Activated T-helper 2 cell treated with anti-CD3 and anti-CD28 coated beads, Interferon-gamma antibody, Interleukin-2, Interleukin-4, amounts not matched to agents 10 μg/mL and 5 μg/mL and 100 μg/mL, durations not matched to agents 14 hours and 24 hours and 36 hours (primary cell): ENCODE measurements at places on chromosomes 4 and X. TPM values are rescaled to one million over a fixed set of nuclear protein-coding genes. Genes with fewer than 3 reads are reported as not detected.

DNA sequence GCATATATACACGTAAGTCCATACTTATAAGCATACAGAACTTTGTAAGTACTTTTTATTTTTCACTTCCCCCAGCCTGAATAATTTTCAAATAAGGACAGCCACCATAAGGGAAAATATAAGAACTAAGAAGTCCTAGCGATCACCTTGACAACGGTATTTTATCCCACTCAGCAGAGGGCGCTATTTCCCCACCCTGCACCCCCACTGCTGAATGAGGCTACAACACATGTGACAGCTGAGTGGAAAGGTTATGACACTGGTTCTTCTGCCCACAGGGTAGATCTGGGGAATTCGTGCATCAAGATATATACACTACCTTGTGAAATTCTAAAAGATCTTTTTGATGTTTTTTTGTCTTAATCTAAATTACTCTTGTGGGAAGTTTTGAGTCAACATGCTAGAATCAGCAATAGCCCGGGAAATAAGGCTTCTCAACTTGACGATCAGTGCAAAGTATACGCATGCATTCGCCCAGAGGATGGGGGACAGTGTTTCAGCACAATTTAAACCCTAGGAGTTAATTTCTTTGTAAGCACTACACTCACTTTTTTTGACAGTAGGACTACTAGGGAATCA lies 151.5 kb downstream of the CORIN start:
- no peaks in the 10 kb centered on the region for H3K36me3 ChIP-seq
- H3K27ac ChIP-seq = no peak overlapping the region
- peak; percentile 32 for DNase-seq
- no peak overlapping the region for H3K4me3 ChIP-seq

DNA sequence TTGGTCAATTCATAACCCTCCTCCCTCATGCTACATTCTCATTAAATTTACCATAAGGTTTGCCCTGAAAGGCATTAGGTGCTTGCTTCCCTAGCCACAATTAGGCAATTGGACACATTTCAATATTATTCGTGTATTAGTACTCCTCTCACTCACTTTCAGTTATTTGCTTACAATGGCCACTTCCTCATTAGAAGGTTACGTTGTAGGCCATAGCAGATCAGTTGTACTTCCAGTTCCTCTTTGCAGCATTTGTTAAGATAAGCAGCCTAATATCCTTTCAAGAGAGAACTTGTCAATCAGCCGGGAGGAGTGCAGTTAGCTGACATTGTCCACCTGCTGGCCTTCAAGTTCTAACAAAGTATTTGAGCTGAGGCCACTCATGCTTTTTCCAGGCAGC lies 1017.2 kb downstream of the PCDH7 start:
- DNase-seq = no peak
- no peaks in the 10 kb centered on the region for H3K4me1 ChIP-seq
- no peak overlapping the region for H3K4me3 ChIP-seq
- H3K36me3 ChIP-seq = no peaks in the 10 kb centered on the region
- no peak overlapping the region for H3K27ac ChIP-seq

GRCh38 chrX:55143621-55144020 lies 54.8 kb downstream of the PAGE2 start:
- no peak overlapping the region for H3K27ac ChIP-seq
- H3K36me3 ChIP-seq = no peaks in the 10 kb centered on the region
- no peaks in the 10 kb centered on the region for H3K4me1 ChIP-seq
- no peak overlapping the region for H3K4me3 ChIP-seq

DNA sequence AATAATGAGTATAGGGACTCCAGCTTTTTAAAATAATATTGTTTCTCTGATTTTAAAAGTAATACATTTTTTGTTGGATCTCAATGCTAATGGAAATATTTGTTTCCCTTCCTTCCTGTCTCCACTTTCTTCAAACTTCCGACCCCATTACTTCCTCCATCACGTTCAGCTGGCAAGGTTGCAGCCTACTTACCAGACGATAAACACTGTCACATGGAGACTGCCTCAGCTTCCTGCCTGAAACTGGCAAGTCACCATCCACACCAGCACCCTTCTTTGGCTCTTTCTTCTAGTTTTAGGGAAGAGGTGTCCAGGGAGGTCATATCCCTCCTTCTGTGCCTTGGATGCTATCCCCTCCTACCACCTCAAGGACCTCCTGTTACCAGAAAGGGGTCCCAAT lies 3.4 kb upstream of the INTU start:
- H3K27ac ChIP-seq = no peak overlapping the region
- H3K36me3 ChIP-seq = no peaks in the 10 kb centered on the region

GRCh38 chr4:61425315-61425714 lies 225.2 kb downstream of the ADGRL3 start:
- H3K27me3 ChIP-seq = no peaks in the 10 kb centered on the region
- H3K36me3 ChIP-seq = no peaks in the 10 kb centered on the region
- H3K27ac ChIP-seq = no peak overlapping the region
- DNase-seq = no peak
- H3K4me1 ChIP-seq = no peaks in the 10 kb centered on the region
- no peak overlapping the region for H3K4me3 ChIP-seq

- H3K4me3 ChIP-seq = no peak overlapping the region
- no peaks in the 10 kb centered on the region for H3K27me3 ChIP-seq
- peaks cover 34% of the 10 kb centered on the region for H3K4me1 ChIP-seq
- no peak for DNase-seq
- no peak overlapping the region for H3K27ac ChIP-seq
Observed at GRCh38 chr4:113701169-113701568, 60.4 kb downstream of the CAMK2D start.

GRCh38 chr4:134260126-134260525 lies 58.5 kb upstream of the PABPC4L start:
- H3K27ac ChIP-seq = no peak overlapping the region
- H3K36me3 ChIP-seq = no peaks in the 10 kb centered on the region
- H3K27me3 ChIP-seq = no peaks in the 10 kb centered on the region
- no peak for DNase-seq
- H3K4me1 ChIP-seq = no peaks in the 10 kb centered on the region

DNA sequence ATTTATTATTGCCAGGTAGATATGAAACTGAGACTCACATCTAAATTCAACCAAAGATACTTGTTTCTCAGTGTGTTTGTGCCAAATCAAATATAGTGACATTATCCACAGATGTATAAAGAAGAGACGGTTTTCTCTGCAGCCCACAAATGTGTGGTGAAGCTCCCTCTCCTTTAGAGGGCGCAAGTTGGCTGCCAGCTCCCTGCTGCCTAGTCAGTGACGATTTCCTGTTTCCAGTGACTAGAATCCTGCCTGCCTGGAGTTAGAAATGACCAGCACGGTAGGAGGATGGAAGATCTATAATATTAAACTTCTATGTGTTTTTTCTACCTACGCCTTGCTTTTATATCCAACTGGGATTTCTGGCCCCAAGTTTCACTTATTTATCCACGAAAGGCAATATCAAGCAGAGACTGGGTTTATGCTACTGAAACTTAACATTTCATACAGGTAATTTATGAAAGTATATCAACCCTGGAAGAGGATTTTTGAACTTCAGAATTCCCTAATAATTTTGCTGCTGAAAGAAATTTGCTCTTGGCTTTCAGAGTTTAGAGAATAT lies 1793.7 kb upstream of the TENM3 start:
- no peak for DNase-seq
- H3K27ac ChIP-seq = no peak overlapping the region
- no peak overlapping the region for H3K4me3 ChIP-seq
- H3K27me3 ChIP-seq = no peaks in the 10 kb centered on the region

DNA sequence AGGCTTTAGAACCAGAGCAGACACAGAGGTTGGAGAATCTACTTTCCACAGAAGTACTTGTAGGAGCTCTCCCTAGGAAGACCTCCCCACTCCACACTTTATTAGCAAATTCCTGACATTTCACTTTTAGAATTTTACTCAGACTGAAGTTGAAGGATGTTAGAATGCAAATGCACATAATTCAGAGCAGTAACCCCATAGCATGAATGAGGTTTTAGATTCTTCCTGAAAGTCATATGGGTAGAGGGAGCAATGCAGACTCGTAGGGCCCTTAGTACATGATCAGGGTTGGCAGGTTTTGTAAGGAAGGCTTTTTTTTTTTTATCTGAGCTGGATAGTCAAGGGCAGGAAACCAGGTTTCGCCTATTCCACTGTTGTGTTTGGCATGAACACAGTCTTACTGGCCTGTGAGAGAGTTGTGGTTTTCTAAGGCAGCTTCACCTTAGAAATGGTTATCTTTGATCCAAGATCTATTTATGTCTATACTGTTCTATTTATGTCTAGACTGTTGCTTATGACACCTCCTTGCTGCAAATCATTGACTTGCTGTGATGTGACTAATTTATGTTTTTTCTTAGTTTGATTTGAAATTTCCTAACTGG lies 48.9 kb downstream of the SPATA18 start:
- DNase-seq = no peak
- H3K27ac ChIP-seq = no peak overlapping the region
- no peaks in the 10 kb centered on the region for H3K36me3 ChIP-seq
- H3K4me3 ChIP-seq = no peak overlapping the region

DNA sequence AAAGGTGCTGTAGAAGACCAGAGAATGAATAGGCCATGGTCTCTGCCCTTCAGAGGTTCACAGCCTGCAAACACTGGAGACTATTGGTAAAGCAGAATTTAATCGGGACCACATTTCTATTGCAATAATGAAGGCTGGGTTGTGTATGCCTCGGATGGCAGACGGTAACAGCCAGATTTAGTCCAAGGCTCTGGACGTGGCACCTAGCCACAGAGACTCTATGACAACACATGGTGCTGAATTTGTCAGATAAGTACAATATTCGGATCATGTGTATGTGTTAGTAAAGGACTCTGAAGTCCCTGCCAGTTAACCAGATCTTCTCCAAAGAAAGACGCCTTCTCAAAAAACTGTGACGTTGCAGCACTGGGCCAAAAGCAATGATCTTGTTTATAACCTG lies 129.0 kb downstream of the DCTD start:
- H3K4me1 ChIP-seq = no peaks in the 10 kb centered on the region
- no peak for DNase-seq
- no peaks in the 10 kb centered on the region for H3K36me3 ChIP-seq
- no peak overlapping the region for H3K4me3 ChIP-seq
- no peaks in the 10 kb centered on the region for H3K27me3 ChIP-seq

DNA sequence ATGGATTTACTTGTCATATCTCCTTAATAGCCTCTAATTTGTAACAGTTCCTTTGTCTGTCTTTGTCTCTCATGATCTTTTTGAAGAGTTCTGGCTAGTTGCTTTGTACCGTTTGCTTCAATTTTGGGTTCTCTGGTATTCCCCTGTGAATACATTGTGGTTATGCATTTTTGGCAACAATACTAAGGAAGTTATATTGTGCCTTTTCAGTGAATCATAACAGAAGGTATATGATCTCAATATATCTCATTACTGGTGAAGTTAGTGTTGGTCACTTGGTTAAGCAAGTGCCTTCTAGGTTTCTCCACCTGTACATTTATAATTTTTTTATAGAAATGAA lies 48.6 kb downstream of the DCLK2 start:
- H3K27me3 ChIP-seq = peaks cover 2% of the 10 kb centered on the region
- no peak for DNase-seq
- peaks cover 3% of the 10 kb centered on the region for H3K4me1 ChIP-seq
- no peaks in the 10 kb centered on the region for H3K36me3 ChIP-seq
- no peak overlapping the region for H3K4me3 ChIP-seq

DNA sequence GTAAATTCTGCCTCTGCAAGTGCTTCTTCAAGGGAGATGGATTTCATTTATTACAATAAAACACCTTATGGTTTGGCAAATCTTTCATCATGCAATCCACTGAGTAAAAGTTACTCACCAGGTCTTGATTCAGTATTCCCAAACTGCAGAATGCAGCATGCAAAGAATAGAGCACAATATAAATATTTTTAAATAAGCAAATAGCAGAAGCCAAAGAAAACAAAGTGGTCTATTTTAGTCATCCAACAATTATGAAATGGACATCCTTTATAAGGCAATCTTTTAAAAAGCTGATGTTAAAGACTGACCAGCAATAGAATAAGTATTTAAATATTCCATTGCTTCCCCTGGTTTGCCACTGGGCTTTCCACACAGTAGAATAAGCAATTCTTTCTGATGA lies 59.5 kb downstream of the SLC39A8 start:
- peaks cover 20% of the 10 kb centered on the region for H3K4me1 ChIP-seq
- peaks cover 59% of the 10 kb centered on the region for H3K36me3 ChIP-seq
- H3K27me3 ChIP-seq = no peaks in the 10 kb centered on the region
- no peak overlapping the region for H3K4me3 ChIP-seq

GRCh38 chr4:162408309-162408708 lies 244.5 kb upstream of the FSTL5 start:
- H3K4me3 ChIP-seq = no peak overlapping the region
- H3K27me3 ChIP-seq = no peaks in the 10 kb centered on the region
- H3K27ac ChIP-seq = no peak overlapping the region
- H3K36me3 ChIP-seq = no peaks in the 10 kb centered on the region

GRCh38 chr4:160592258-160592657 lies 1489.4 kb downstream of the RAPGEF2 start:
- H3K36me3 ChIP-seq = no peaks in the 10 kb centered on the region
- DNase-seq = no peak
- no peak overlapping the region for H3K27ac ChIP-seq
- H3K4me3 ChIP-seq = no peak overlapping the region
- H3K27me3 ChIP-seq = no peaks in the 10 kb centered on the region
- no peaks in the 10 kb centered on the region for H3K4me1 ChIP-seq

DNA sequence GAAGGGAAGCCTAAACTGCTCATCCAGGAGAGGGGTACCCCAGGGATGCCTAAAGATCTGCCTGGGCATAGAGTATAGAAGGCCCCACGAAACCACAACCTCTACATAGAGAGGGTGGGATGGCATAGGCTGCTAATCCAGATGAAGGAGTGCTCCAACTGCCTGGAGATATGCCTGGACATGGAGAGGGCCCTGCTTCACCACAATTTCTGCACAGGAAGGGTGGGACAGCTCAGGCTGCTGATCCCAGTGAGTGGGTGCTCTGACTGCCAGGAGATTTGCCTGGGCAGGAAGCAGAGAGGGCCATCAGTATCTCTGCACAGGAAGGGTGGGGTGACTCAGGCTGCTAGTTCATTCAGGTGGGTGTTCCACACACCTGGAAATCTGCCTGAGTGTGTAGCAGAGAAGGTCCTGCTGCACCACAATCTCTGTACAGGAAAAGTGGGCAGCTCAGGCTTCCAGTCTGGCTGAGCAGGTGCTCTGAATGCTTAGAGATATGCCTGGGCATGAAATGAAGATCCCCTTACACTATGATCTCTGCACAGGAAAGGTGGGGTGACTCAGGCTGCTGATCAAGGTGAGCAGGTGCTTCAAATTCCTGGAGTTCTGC lies 61.1 kb downstream of the ZNF518B start:
- H3K36me3 ChIP-seq = no peaks in the 10 kb centered on the region
- H3K27me3 ChIP-seq = peaks cover 5% of the 10 kb centered on the region
- DNase-seq = no peak
- peaks cover 2% of the 10 kb centered on the region for H3K4me1 ChIP-seq
- H3K4me3 ChIP-seq = no peak overlapping the region

- no peaks in the 10 kb centered on the region for H3K36me3 ChIP-seq
- H3K4me3 ChIP-seq = no peak overlapping the region
- no peaks in the 10 kb centered on the region for H3K27me3 ChIP-seq
- no peaks in the 10 kb centered on the region for H3K4me1 ChIP-seq
Observed at GRCh38 chr4:149062997-149063396, 620.8 kb upstream of the NR3C2 start.

GRCh38 chr4:87196927-87197326 lies 23.5 kb downstream of the KLHL8 start:
- no peak overlapping the region for H3K4me3 ChIP-seq
- H3K27me3 ChIP-seq = no peaks in the 10 kb centered on the region
- H3K4me1 ChIP-seq = peaks cover 25% of the 10 kb centered on the region
- no peak for DNase-seq

Gene LRP2BP
- 0.55 and 0.67 TPM in 2 replicates for total RNA-seq

Gene SLC6A8
- total RNA-seq = 2.2 and 2.5 TPM in 2 replicates

Gene AKAP4
- total RNA-seq = not detected in 2 replicates

Gene WDR44
- total RNA-seq = 10.0 and 12.9 TPM in 2 replicates

Gene ZFP92
- total RNA-seq = 1.8 and 2.1 TPM in 2 replicates

Gene RENBP
- total RNA-seq = 11.4 and 12.4 TPM in 2 replicates

Gene SPANXD
- total RNA-seq = not detected in 2 replicates

Gene AFAP1
- total RNA-seq = 53.7 and 57.6 TPM in 2 replicates

Gene FAT4
- total RNA-seq = not detected in 2 replicates

Gene ADGRL3
- not detected in 2 replicates for total RNA-seq

Gene SPANXA2
- not detected in 2 replicates for total RNA-seq

Gene FRG1
- 78.8 and 83.5 TPM in 2 replicates for total RNA-seq
